SK-N-MC (cell line): ENCODE measurements at places on chromosomes 13 and 19.

DNA sequence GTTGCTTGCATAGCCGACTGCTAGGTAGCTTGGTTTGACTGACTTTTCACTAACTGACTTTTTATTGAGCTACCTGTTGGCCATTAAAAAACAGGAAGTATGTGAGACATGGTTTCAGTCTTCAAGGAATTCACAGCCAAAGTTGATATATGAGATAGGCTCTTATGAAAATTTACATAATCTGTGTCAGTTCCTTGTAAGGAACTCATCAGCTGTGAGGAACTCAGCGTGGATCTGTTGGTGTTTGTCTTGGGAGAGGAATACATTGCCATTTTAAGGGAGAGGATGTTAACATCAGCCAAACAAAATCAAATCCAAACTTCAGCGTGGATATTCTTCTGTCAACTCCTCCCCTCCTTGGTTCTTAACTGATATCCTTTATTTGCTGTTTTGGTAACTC lies 2.0 kb downstream of the RNF113B start:
- DNase-seq = no peak

GRCh38 chr19:41541990-41542584 lies 33.9 kb upstream of the CEACAM21 start:
- DNase-seq = no peak

DNA sequence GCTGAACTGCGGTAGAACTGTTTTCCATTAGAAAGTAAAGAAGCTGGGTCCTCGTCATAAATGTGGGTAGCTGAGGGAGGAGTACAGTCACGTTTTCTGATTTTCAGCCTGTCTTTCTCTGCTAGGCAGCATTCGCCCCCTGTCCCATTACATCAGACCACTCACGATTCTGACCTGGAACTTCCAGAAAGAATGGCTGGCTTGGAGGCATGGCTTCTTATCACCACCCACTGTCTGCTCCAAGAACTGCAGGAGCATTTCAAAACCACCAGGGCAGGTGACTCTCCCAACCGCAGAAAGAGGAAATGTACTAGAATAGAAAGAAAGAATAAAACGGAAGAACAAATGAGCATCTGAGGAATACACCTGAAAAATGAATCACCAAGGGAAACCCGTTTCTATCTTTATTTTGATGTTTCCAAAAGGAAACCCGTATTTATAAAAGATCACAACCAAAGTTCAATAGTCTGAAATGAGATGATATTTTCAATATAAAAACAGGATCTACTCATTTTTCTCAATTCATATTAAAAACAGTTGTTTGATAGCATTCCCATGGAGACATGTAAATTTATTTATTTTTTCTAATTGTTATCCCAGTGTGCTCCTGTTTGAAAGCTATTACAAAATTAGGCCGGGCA lies 22.1 kb upstream of the POMP start:
- DNase-seq = no peak

DNA sequence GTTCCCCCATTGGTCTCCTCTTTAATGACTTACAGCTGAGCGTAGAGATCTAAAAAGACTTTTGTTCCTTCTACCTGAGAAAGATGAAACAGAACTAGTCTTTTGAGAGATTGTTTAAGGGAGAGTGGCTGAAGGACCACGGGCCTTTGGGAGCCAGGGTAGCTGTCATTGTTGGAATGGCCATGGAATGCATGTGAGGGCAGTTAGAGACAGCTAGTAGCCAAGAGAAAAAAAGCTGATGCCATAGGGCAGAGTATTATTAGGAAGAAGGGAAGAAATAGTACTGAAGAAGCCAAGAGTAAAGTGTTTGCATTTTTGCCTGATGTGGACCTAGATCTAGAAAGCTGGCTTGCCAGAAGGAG lies 5.6 kb downstream of the ZNF507 start:
- DNase-seq = no peak

DNA sequence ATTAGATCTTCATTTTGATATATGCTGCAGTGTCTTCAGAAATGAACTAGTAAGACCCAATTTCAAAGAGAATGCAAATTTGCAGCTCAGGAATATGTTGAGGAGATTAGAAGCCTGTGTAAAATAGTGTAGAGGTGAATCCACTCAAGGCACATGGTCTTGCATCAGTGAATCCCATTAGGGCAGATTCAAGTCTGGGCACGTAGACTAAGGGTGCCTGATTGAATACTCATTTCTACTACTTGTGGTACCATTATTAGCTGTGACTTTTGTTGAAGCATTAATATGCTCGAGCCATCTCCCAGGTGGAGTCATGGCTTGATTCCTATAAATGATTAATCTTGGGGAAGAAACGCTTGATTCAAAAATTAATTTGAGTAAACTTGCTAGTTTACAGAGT lies 129.4 kb downstream of the AKAP11 start:
- DNase-seq = no peak

DNA sequence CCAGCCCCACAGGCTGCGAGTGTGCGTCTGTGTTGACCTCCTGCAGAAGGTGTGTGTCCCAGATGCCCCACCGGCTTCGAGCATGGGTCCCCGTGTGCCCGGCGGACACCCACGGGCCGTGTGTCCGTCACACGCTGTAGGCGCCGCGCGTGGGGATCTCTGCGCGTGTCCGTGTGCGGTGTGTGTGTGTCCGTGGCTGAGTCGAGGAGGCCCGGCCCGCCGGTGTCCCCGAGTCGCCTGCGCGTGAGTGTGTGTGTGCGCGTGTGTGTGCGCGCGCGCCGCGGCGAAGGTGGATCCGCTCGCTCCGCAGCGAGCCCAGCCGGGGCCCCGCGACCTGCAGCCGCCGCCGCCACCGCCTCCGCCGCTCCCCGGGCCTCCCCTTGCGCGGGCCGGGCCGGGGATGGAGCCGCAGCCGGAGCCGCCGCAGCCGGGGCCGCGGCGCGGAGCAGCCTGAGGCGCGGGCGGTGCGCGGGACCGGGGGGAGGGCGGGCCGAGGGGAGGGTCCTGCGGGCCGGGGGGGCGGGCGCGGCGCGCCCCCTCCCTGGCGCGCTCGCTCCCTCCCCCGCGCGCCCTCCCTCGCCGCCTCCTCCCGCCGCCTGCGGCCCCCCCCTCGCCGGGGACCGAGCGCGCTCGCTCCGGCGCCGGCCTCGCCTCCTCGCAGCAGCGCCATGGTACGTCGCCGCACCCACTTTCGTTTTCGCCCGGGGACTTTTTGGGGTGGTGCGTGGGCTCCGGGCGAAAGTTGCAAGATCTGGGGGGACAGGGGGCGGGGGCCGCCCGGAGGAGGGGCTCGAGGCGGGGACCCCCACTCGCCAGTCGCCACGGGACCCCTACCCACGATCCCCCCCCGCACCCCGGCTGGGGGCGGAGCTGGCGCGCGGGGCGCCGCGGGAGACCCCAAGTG lies 7.1 kb upstream of the NFIC start:
- DNase-seq = no peak

- DNase-seq = no peak
These were observed 1547.8 kb downstream of the EFNB2 start for GRCh38 chr13:104987621-104988020.
